ENCODE measurements at places on chromosomes 7 and 10.

- no peak for DNase-seq
Observed at GRCh38 chr7:83866582-83866981, 217.6 kb upstream of the SEMA3E start.

GRCh38 chr10:29648114-29648982, 13.6 kb upstream of the SVIL start:
- DNase-seq = peak; percentile 66

DNA sequence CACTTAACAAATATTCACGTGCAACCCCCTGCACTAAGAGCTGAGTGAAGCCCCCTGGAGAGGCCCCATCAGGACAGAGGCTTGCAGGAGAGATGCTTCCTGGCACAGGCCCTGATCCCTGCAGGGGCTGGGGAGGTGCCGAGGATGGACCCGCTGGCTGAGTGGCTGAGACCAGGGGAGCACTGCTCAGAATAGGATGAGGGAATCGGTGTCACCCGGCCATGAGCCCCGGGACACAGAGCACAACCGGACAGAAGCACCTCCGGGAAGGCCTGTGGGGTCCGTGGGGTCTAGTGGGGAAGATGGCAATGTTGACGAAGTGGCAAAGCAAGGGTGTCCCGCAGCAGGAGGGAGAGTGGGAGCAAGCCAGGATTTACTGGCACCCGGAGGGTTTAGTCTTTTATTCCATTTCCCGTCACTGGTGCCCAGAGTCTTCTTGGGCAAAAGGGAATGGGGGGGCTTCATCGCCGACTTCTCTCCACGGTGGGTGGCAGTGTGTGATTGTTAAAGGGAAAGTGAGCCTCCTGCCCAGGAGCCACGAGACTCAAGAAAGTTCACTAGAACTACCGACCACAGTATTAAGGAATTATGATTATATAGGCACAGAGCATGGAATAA, 140.7 kb downstream of the ADARB2 start:
- no peak for DNase-seq

GRCh38 chr7:76357475-76358010, 1.2 kb downstream of the YWHAG start:
- DNase-seq = no peak

GRCh38 chr10:30769361-30769760, 139.8 kb upstream of the LYZL2 start:
- DNase-seq = no peak

GRCh38 chr7:151833691-151834090, 43.2 kb downstream of the PRKAG2 start:
- no peak for DNase-seq
